Suppressor macrophage treated with lipopolysaccharide for 4 hours (primary cell): ENCODE measurements at places on chromosomes 4 and X.

- no peak for DNase-seq
These were observed 170.4 kb upstream of the LDB2 start for GRCh38 chr4:17068891-17069290.

- no peak for DNase-seq
These were observed 64.1 kb upstream of the TENM3 start for GRCh38 chr4:182179105-182179504.

DNA sequence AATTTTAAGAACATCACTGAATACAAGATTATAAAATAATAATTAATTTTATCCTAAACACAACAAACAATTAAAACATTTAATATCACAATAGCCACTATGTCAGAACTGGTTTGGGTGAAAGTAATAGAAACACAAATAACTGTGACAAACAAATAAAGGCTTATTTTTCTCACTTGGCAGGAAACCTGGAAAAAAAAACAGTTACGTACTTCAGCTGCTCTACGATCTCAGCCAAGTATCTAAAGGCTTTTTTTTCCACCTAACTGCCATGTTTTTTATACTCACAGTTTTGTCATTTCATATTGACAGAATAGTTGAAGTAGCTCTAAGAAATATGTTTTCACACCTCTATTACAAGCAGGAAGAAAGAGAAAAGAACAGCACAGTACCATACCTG, 284.8 kb upstream of the INTU start:
- DNase-seq = no peak

DNA sequence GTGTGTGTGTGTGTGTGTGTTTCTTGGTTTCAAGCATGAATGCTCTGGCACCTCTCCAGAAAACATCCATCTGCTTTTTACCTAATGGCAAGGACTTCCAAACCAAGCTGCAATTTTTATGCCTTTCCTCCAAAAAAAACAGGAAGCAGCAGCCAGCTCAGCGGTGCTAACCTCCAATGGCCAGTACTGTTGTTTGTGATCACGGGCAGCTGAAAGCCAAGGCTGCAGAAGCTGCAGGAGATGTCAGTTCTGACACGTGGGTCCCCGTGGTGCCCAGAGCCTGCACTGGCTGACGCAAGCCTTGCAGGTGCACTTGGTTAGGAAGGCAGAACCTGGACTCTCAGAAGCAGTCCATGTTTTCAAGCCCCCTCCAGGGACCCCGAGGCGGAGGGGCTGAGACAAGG, 313.6 kb upstream of the DDX53 start:
- DNase-seq = no peak

GRCh38 chrX:152656087-152656486, 18.4 kb downstream of the GABRQ start:
- no peak for DNase-seq

DNA sequence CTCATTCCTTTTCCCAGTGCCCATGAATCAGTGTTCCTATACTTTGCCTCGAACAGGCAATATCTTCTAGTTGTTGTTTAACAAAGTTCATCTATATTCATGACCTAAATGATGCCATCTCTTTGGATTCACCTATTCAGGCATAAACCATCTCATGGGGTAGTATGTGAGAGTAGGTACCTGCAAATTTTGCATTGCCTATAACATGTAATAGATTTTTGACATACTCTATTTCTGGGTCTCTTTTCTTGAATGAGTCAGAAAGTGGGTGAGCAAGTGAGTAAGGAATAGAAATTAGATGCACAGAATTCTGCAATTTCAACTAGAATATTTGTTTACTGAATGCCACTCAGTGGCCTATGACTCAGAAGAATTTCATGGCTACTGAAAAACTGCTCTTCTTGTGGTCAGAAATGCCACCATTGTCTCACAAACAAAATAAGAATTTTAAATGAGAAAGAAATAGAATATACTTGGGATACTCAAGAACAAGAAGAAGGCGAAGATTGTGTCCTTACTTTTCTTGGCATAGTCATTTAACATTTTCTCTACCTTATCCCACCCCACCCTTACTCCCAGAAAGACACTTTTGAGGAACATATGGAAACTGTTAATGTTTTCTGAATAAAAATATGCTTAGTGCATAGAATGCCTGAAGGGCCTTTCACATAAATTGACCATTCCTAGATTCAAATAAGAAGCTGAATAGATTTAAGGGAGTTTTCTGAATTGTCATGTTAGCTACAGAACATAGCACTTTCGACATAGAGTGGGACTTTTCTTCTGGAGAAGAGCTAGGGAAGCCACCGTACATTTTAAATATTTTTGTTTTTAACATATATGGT, 86.8 kb downstream of the HHIP start:
- no peak for DNase-seq

DNA sequence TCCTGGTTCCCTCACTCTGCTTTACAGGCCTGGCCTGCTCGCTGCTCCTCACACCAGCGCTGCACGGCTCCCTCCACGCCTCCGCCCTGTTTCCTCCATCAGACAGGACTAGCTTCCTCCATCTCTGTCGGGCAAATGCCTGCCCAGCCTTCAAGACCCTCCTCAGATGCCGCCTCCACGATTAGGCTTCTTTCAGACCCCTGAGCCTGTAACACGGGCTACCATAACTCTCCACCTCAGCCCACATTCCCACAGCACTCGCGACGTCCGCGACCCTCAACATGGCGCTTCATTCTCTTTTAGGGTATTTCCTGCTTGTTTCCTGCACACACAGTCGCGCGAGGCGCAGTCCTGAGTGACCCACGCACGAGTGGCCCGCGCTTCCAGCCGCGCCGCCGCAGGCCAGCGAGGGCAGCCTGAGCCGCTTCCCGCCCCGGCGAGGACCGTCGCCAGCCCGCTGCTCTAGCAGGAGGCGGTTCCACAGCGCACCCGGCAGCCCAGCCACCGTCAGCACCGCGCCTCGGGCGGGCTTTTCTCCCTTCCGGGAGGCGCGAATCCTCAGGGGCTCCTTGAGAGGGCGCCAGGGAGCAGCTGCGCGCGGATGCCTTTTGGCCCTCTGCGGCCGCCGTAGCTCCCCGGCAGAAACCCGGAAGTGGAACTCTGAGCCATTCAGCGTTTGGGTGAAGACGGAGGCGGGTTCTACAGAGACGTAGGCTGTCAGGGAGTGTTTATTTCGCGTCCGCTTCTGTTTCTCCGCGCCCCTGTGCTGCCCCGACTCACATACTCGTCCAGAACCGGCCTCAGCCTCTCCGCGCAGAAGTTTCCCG, at the start of gene FRG1:
Gene FRG1, plus strand, starts transcription at position 695 of the 827 bp plus-strand sequence. CDS start 138 bp downstream, outside the sequence.
- peak; percentile 97 for DNase-seq

DNA sequence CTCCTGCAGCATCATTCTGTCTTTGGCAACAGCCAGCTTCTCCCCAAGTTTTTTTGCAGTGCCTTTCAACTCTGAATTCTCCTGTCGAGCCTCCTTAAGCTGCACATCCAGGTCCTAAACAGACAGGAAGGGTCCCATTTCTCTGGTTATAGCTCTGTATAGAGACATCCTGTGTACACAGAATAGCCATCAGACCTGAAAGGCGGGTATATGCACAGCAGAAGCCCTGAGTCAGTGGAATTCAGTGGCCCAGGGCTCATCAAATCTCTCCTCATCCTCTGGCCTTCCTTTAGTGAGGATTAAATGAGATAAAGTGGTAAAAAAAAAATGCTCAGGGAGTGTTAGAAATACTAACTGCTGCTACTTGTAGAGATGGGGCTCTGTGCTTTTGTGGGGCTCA, 73.8 kb downstream of the FAM184B start:
- no peak for DNase-seq

DNA sequence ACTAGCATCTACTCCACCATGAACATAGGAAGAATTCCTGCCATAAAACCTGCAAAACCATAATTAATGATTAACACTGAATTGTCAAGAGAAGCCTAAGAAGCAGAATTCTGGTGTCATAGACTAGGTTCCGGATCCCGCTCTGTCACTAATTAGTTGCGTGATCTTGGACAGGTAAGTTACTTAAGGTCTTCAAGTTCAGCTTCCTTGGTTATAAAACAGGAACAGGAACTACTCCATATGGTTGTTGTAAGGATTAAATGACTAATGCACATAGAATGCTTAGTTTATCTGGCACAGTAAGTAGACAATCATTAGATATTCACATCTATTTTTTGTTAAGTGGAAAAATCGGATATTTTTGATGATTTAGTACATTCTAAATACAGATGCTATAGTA, 14.3 kb downstream of the G3BP2 start:
- no peak for DNase-seq

DNA sequence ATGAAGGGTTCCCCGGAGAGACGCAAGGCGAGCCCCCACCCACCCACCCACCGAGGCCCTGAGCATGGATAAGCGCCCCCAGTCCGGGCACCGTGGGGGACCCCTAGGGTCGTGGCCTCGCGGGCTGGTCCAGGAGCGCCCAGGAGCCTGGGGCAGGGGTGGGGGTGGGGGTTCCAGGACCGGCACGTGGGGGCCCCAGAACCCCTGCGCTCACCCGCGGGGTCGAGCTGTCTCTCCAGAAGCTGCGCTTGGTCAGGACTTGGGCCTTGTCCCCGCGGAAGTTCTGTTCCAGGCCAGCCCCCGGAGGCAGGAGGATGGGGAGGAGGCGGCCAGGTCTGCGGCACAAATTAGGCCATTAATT, 11.2 kb upstream of the SHOX start:
- DNase-seq = no peak

- DNase-seq = peak; percentile 81
These were observed 30.0 kb upstream of the HUWE1 start for GRCh38 chrX:53716328-53717088.

- DNase-seq = peak; percentile 52
These were observed 57.0 kb upstream of the FTHL17 start for GRCh38 chrX:31128855-31129254.

GRCh38 chr4:148831945-148832344, 389.7 kb upstream of the NR3C2 start:
- DNase-seq = peak; percentile 20

DNA sequence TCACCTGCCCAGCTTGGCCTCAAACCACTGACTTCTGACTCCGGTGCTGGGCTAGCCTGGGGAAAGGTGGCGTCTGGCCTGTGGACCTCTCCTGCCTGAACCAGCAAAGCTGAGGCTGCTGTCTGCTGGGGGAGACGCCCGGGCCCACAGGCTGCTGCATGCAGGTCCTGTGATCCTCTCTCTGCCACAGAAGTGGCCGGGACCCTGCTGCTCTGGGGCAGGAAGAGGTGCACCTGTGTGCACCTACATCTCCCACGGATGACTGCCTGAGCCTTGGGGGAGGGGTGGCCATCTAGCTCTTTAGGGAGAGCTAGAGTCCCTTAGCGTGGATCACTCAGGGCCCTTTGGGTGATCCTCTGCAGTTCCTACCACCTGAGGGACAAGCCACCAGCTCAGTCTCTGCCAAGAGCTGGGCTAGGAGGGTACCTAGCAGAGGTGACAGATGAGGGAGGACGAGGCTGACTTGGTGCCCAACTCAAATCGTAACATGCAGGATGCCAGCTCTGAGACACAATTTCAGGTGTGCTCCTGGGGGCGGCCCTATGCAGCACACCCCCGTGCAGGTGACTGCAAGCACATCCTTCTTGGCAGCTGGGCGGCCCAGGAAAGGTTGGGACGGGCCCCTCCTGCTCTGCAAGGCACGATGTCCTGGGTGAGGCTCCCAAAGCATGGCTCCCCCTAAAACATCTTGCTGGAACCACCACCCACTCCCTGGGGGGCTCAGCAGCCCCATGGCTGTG, 22.5 kb downstream of the LETM1 start:
- DNase-seq = no peak

GRCh38 chr4:38734446-38734845, 48.3 kb downstream of the TLR10 start:
- DNase-seq = peak; percentile 39

DNA sequence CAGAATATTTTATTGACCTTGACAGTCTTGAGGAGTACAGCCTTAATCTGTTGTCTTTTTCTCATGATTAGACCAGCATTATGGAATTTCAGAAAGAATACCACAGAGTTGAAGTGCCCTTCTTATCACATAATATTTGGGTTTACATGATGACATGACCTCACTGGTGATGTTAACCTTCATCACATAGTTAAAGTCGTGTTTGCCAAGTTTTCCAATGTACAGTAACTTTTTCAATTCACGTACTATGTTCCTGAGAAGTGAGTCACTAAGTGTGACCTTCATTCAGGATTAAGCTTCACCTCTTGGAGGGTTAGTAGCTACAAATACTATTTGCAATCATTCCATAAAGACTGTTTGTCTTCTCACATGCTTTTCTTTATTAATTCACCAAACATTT, 52.1 kb downstream of the RAB40A start:
- no peak for DNase-seq

GRCh38 chr4:137531168-137531985, 917 bp downstream of the PCDH18 start:
- DNase-seq = no peak

DNA sequence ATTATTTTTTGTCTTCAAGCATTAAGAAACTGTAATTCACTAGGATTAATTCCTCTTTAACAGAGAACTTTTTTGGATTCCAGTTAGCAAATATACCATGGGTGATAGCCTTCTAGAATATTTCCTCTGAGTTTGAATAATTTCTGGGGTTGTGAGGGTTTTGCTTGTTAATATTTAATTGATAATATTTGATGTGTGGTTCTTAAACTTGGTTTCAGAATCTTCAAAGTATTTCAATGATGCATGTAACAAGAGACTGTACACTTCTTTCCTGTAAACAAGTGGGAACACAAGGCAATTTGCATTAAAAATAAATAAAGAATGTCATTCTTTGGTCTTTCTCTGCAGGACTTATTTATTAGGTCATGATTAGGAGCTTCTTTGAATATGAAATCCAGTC, 9.5 kb upstream of the C4orf51 start:
- DNase-seq = no peak

- DNase-seq = no peak
These were observed 278.5 kb downstream of the EPHA5 start for GRCh38 chr4:65391814-65392213.

- no peak for DNase-seq
These were observed 348.5 kb upstream of the FTHL17 start for GRCh38 chrX:31420302-31420701.
